ENCODE measurements at places on chromosomes 2 and 18.

GRCh38 chr18:75858754-75859153, 431.3 kb upstream of the SMIM21 start:
- no peak for DNase-seq

- DNase-seq = no peak
Measured at GRCh38 chr2:74779587-74780135, 54.3 kb upstream of the HK2 start.

- DNase-seq = no peak
Measured at GRCh38 chr18:3608488-3608887, 158.5 kb downstream of the TGIF1 start.

GRCh38 chr2:161710131-161710915, 86.1 kb downstream of the SLC4A10 start:
- no peak for DNase-seq

DNA sequence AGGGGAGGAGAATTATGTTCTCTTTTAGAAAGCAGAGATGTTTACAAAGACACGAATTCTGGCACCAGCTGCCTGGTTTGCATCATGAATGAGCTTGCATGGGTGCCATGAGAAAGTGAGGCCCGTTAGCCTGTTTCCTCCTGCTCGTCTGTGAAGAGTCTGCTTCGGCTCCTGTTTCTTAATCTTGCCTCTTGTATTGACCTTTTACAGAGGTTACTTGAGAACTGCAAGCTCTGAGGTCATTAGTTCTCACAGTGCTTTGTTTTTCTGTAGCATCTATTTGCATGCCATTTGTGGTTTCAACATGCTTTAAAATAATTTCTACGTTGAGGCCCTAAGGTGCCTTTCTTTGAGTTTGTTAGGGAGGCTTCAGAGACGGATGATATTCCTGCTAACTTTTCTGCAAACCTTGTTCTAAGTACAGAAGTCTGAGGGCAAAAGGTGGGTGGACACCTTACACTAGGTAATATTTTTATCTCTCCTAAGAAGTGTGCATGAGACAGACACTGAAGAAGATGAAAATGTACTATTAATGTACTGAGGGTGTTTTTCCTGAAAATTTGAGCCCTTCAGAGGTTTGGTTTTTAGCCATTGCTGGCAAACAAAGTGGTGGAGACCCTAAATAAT, 53.4 kb upstream of the LINC00305 start:
- no peak for DNase-seq

- no peak for DNase-seq
Measured at GRCh38 chr2:96895746-96896651, 26.1 kb upstream of the SEMA4C start.

DNA sequence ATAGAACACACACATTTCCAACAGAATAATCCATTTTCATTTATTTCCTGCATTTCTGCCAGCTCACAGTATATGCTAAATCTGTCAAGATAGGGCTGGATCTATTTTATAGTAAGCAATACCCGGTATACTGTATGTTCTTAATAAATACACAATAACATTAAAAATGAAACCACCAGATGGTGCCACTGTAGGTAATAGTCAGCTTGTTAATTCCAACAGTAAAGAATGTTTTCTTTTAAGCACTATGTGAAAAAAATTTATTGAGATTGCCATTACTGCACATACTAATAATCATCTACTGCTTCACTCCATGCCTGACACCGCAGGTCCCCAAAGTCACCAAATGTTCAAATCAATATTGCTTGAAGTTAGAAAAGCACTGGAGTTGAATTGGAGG, 131.5 kb upstream of the PGAP1 start:
- no peak for DNase-seq

DNA sequence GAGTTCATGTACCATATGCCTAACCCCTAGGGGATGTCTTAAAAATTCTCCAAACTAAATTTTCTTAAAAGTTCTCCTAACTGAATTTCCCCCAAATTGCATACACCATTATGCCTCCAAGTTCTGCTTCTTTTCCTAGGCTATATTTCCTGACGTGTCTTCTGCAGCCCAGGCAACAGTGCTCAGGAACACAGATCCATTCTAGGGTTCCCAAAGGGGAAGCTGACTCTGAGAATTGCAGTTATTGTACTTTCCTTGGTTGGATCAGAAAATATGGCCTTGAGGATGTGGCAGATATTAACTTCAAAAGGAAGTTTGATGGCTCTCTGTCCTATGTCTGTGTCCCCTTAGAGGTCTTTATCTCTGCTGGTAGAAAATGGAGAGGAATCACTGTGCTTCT, 124.3 kb downstream of the TMEM17 start:
- no peak for DNase-seq

DNA sequence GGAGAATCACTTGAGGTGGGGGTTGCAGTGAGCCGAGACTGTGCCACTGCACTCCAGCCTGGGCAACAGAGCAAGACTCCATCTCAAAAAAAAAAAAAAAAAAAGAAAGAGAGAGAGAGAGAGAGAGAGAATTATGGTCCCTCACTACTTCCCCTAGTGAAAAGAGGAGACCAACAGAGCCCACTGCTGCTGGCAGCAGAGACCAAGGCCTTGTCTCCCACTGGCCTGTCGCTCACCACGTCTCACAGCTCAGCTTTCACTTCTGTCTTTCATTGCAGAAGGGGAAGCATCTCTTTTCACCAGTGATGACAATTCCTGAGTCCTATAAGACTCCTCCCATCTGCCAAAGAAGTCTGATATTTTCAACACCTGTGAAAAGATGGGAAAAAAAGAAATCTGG, 81.3 kb downstream of the CLHC1 start:
- no peak for DNase-seq

GRCh38 chr2:9750224-9751215, 92.8 kb upstream of the TAF1B start:
- DNase-seq = no peak

DNA sequence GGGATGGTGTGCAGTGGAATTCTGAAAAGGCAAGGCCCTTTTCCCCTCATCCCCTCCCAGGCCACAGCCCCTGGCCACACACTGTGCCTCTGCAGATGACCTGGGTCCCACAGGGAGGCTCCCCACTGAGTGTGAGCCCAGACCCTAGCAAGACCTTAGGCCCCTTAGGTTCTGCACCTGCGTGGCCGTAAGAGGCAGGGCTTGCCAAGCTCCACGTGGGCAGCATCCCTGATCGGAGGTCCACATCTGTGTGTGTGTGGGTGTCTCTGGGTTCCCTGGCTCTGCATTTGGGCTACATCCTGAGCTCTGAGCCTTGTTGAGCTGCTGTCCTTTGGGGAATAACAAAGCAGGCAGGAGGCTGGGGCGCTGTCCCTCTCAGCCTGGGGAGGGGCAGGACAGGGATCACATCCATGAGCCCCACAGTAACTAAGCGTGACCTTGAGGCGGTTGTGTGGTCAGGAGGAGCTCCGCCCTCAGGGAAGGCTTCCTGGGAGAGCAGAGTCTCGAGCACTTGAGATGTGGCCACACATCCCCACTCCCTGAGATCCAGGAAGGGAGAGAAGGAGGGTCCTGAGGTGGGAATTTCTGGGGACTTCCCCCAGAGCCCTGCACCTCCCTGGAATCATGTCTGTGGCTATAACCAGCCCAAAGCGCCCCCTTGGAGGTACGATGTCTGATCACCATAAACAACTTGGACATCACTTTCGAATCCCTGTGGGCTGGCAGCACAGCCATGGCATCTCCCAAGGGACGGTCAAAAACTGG, 84.8 kb downstream of the STPG4 start:
- no peak for DNase-seq

DNA sequence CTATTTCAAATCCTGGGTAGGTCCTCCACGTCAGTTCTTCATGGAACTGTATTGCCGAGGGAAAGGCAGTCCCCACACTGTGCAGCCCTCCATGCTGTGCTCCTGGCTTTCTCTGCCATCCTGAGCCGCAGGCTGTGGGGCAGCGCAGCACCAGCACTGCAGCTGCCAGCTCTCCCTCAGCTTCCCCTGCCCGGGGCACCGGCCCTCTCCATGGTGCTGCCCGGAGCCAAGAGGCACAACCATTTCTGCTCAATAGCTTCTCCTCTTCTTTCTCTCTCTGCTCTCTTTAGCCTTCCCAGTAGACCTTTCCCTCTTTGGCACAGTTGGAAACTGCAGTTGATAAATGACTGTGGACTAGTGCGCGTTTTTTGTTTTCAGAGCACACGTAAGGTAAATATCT, 12.1 kb downstream of the ANKRD23 start:
- DNase-seq = no peak

- DNase-seq = no peak
Measured at GRCh38 chr2:191656391-191656790, 21.5 kb upstream of the NABP1 start.

- no peak for DNase-seq
Measured at GRCh38 chr2:29462293-29462692, 347.1 kb downstream of the CLIP4 start.

GRCh38 chr2:9799011-9799596, 44.2 kb upstream of the TAF1B start:
- no peak for DNase-seq

DNA sequence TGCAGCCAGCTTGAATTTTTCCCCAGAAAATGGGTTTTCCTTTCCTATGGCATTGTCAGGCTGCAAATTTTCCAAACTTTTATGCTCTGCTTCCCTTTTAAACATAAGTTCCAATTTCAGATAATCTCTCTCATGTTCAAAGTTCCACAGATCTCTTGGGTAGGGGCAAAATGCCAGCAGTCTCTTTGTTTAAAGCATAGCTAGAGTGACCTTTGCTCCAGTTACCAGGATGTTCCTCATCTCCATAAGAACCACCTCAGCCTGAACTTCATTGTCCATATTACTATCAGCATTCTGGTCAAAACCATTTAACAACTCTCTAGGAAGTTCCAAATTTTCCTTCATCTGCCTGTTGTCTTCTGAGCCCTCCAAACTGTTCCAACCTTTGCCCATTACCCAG, 68.3 kb downstream of the SGPP2 start:
- no peak for DNase-seq
